ENCODE measurements at places on chromosomes 16 and 17.

DNA sequence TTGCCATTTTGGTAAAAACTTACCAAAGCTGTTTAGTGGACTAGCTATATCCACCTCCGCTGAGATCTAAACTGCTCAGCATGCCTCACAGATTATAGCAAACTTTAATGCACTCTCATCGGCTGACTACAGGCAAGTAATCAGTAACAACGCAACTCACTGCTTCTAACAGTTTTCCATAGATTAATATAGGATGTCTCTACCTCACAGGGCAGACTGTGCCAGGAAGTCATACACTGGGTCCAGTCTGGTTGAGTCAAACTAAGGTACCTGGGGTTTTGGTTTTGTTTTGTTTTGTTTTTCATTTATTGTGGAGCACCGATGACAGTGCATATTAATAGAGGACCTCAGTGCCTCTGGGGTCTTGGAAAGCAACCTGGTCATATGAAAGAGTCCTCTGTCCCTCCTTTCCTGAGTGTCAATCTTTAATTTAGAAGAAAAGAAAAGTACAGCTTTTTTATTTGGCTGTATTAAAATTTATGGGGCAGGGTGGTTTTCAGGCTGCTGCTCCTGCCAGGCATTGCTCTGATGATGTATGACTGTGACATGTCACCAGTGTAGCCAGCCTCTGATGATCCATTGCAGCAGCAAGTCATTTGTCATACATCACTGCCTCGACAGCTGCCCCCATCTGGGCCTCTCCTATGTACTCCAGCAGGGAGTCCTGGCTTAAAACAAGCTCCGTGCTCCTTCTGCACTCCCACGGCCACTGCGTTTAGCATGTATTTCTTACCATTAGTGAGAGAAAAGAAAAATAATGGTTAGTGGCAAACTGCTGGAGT lies 854.1 kb downstream of the KCNJ2 start:
- DNase-seq = no peak

GRCh38 chr16:10333321-10334032 lies 52.4 kb upstream of the ATF7IP2 start:
- DNase-seq = no peak

- no peak for DNase-seq
Observed at GRCh38 chr17:49687878-49688491, 10.1 kb upstream of the SPOP start.

- DNase-seq = no peak
Observed at GRCh38 chr17:48601539-48602425, 3.0 kb downstream of the HOXB6 start.

DNA sequence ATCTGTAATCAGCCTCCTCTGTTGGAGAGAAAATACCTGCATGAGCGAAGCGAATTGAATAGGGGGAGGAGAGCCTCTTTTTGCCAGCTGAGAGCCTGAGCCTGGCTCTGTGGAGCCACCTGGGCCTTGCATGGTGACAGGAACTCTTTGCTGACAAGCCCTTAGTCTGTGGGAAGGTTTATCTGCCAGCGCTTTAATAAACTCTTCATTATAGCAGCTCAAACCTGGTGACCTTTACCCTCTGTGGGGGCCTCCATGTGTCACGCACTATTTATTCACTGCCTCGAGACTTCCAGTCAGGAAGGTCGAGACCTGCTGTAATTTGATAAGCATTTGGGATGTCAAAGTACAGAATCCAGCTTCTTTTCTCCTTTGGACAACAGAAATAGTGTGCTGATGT lies 282.6 kb downstream of the CBLN1 start:
- DNase-seq = no peak

DNA sequence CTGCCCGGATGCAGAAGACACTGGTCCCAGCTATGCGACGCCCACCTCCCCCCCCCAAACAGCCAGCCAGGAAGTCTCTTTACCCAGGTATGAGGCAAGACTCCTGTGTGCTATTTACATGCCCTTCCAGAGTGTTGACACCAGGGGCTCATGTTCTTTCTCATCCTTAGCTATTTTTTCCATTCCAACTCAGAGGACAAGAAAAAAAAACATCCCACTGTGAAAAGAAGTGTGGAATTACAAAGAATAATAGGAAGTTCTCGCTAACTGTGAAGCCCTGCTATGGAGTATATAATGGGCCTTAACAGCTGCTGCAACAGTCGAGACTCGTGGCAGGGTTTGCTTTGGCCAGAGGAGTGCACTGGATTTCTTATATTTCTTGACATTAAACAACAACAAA lies 584.9 kb downstream of the CDH13 start:
- DNase-seq = no peak

DNA sequence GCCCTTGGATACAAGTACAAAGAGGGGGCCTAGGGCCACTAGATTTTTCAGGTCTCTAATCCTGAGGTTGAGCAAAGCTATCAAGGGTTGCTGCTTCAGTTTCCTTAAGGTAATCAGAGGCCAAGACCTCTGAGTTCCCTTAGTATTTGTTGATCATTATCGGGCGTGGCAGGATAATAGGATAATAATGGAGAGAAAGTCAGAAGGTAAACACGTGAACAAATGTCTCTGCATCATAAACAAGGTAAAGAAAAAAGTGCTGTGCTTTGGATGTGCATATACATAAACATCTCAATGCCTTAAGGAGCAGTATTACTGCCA lies 41.5 kb upstream of the YPEL2 start:
- DNase-seq = no peak

DNA sequence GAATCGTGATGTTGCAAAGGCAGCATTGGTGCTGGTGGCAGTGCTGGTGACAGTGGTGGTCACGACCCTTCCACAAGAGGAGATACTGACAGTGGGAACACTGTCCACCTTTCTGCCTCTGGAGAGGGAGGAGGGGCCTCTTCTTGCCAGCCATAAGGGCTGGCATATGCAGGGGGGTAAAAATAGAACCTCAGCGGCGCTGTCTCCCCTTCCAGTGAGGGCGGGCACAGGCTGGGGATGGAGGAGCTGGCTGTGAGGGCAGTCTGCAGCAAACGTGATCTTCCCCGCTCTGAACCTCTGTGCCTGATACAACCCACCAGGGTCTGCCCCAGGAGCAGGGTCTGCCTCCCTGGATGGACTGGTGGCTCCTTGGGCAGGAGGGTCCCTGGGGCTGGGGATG lies 3.4 kb downstream of the RAP1GAP2 start:
- no peak for DNase-seq

DNA sequence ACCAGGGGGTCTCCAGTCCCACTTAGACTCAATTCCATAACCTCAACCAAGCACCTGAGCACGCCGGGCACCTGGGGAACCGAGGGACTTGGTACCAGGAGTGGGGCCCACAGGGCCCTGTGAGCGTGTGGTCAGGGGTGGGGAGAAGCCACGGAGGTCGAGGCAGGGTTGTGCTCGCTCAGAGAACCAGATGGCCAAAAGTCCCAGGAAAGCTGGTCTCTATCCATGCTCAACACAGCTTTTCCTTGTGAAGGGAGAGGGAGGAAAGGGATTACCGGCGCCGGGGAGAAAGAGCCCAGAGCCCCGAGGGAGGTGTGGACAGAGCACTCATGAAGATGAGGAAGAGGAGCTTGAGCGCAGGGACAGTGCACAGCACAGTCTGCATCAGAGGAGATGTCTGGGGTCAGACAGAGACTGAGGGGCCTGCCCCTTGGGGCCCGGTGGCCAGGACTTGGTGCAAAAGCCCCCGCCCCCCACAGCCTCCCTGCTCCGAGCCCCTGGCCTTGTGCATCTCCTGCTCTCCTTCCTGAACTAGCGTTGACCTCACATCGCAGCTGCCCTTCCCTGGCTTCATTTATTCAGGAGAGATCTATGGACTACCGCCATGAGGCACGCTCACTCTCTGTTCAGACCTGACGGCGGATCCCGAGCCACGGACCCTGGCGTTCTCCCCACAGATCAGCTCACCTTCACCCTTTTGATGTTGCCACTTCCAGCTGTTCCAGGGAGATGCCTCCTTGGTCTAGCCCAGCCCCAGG lies 355.4 kb upstream of the TNRC6C start:
- no peak for DNase-seq

DNA sequence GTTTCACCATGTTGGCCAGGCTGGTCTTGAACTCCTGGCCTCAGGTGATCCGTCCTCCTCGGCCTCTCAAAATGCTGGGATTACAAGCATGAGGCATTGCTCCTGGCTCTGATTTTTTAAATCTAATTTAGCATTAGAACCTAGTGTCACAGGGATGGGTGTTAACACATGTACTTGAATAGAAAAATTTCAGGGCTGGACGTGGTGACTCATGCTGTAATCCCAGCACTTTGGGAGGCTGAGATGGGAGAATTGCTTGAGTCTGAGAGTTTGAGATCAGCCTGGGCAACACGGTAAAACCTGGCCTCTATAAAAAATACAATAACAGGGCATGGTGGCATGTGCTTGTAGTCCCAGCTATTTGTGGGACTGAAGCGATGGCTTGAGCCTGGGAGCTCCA lies 6.0 kb upstream of the RNF135 start:
- DNase-seq = no peak

DNA sequence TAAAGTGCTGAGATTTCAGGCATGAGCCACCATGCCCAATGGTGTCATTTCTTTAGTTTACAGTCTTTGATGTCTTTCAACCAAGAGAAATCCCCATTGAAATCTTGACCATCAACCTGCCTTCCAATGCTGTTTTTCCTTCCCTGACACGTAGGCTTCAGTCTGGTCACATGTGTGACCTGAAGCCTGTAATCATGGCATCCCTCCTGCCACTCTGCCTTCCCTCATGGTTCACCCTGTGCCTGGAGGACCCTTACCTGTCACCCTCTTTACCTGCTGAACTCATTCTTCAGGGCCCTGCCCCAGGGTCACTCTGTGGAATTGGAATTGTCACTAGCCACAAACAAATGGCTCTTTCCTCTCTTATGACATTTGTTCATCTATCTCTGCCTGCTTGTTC lies 18.1 kb upstream of the ARHGAP23 start:
- no peak for DNase-seq

GRCh38 chr17:3535253-3535995 lies 22.2 kb downstream of the TRPV3 start:
- peak; percentile 49 for DNase-seq

GRCh38 chr17:13600475-13601321 lies 1.0 kb downstream of the HS3ST3A1 start:
- peak; percentile 20 for DNase-seq

DNA sequence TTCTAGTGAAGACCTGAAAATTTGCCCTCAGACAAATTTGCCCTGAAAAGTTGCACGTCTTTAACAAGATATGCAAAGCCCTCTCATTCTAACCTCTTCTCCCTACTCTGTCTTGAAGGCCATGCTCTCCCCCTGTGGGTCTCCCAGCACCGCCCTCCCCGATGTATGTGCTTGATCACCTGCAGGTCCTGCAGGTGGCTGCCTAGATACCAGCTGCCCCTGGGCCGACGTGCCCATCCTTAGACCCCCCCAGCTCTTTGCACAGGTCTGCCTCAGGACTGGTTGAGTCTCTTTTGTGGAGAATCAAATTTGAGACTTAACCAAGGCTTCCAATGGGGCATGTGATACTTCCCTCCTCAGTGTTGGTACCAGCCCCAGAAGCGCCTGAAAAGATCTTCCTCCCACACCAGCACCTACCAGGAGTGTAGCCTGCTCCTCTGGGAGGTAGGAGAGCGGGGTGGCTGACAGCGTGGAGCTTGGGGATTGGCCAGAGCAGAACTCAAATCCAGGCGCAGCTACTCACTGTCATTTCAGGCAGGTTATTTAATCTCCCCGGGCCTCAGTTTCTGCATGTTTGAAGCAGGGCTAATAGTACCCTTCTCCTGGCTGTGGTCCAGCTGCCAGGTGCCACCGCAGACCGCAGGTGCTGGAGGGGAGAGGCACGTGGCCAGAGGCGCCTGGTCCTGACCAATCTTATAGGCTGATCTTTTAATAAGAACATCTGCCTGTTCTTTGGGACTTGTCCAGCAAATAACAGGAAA lies 4.5 kb upstream of the MRPL38 start:
- DNase-seq = no peak

DNA sequence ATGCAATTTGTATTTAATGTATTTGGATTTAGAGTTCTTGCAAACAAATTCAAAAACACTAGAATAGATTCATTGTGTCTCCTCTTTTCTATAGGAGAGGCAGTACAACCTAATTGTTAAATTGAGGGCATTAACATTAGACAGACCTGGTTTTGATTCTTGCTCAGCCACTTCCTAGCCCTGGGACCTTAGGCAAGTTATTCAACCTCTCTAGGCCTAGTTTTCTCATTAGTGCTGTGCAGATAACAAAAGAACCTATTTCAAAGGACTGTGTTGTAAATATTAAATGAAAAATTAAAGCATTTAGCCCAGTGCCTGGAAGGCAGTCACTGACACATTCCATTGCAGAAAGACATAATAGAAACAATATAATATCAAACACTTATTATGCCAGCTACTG lies 22.0 kb upstream of the TAOK1 start:
- no peak for DNase-seq

DNA sequence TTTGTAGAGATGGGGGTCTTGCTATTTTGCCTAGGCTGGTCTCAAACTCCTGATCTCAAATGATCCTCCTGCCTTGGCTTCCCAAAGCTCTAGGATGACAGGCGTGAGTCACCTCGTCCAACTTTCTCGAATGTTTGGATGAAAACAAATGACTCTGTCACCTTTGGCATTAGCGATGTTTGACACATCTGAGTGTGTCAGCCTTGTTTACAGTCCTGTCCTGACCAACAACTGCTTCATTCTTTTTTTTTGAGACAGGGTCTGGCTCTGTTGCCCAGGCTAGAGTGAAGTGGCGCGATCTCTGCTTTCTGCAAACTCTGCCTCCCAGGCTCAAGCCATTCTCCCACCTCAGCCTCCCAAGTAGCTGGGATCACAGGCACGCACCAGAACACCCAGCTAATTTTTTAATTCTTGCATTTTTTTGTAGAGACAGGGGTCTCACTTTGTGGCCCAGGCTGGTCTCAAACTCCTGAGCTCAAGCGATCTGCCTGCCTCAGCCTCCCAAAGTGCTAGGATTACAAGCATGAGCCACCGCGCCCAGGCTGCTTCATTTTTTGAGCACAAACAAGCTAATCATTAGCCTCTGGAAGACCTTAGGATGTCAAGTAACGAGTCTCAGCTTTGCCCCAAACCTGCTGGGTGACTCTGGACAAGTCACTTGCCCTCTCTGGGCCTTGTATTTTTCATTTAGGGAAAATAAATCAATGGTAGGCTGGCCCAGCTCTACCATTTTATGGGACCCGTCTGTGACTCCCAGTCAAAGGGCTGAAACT lies 7.4 kb downstream of the MYH11 start:
- DNase-seq = no peak

DNA sequence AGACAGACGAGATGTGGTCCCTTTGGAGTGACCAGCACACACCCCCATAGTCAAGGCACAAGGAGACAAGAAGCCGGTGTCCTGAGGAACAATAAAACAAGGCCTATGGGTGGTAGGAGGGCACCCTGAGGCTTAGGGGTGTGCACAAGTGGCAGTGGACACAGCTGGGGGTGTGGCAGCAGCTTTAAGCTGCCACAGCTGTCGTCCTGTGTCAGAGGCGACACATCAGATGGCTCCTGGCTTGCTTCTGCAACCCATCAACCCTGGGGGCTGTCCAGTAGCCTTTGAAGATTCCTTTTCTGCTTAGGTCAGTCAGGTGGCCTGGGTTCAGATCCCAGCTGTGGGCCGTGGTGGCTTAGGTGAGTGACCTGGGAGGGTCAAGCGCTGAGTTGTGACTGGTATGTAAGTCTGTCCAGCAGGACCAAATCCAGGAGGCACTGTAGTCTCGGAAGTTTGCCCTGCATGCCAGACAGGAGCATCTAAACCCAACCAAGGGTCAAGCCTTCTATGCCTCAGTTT lies 15.8 kb downstream of the DRC3 start:
- DNase-seq = no peak

- DNase-seq = no peak
Observed at GRCh38 chr17:37276475-37276874, 99.3 kb upstream of the C17orf78 start.

Measured in K562 (cell line).